ENCODE measurements at places on chromosomes 1 and 21.

- DNase-seq, result no peak
Measured at GRCh38 chr1:54583307-54583686, 35.3 kb downstream of the ACOT11 start.

- DNase-seq, result no peak
Measured at GRCh38 chr1:192801451-192801850, 7.4 kb upstream of the RGS2 start.

DNA sequence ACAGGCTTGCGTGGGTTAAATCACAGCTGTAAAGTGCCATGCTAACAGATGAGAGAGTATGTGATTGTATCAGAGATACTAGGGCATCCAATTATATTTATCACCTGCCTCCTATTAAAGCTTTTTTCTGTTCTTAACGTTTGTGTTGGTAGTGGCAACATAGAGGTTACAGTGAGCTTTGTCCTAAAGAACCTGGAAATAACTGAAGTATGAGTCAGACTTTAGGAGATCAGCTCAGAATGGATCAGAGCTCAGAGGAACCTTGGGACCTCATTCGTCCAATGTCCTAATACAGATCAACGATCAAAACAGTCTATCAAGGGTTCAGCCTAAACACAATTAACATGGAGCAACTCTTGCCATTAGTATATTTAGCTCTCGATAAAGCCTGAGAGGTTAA lies 81.0 kb downstream of the RGS7 start:
- DNase-seq, result no peak

DNA sequence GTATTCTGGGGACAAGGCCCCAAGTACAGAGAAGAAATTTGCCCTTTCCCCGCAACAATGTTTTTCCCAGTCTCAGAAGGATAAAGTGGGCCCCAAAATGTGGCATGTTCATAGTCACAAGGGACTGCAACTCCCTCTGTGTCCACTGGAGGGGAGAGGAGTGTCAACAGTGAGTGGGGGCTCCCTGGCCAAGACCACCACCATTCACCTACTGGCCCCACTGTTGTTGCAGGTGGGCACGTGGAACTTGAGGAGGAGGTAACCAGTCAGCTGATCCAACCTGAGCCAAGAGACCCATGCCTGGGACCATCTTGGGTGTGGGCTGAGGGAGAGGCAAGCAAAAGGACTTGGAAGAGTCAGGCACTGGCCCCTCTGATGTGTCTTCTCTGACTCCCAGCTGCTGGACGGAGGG lies 777 bp downstream of the NUDT17 start:
- no peak for DNase-seq

- DNase-seq, result no peak
Measured at GRCh38 chr21:42862774-42863503, 16.4 kb downstream of the WDR4 start.
